Fibroblast of the aortic adventitia (primary cell): ENCODE measurements at places on chromosomes 2 and 18. TPM values are rescaled to one million over a fixed set of nuclear protein-coding genes. Genes with fewer than 3 reads are reported as not detected.

Gene NT5C1B
- total RNA-seq = not detected in 2 replicates

Gene DYNAP
- total RNA-seq = not detected in 2 replicates

Gene MC5R
- total RNA-seq = not detected in 2 replicates

Gene ANKRD30BL
- total RNA-seq = 0.16 TPM in 1 of 2 replicates, not detected in the other

Gene SERPINB3
- total RNA-seq = not detected in 2 replicates

Gene SERPINB12
- total RNA-seq = not detected in 2 replicates

Gene PSMA8
- total RNA-seq = not detected in 2 replicates

Gene FBXO36
- 1.6 and 5.5 TPM in 2 replicates for total RNA-seq

Gene SALL3
- not detected in 2 replicates for total RNA-seq

Gene WNT6
- not detected in 2 replicates for total RNA-seq

Gene OR6B2
- total RNA-seq = not detected in 2 replicates

Gene TRIM54
- not detected in 2 replicates for total RNA-seq

Gene AP1S3
- total RNA-seq = 8.1 and 16.8 TPM in 2 replicates

Gene HTR2B
- total RNA-seq = 17.4 and 33.0 TPM in 2 replicates

Gene ACP1
- total RNA-seq = 62.1 and 88.3 TPM in 2 replicates

Gene TDRD15
- total RNA-seq = not detected in 2 replicates

Gene SP3
- 56.1 and 115 TPM in 2 replicates for total RNA-seq

Gene ALPG
- not detected in 2 replicates for total RNA-seq

Gene LCT
- not detected in 2 replicates for total RNA-seq

Gene MAPK4
- total RNA-seq = under 0.01 TPM in 1 of 2 replicates, not detected in the other

Gene STPG4
- total RNA-seq = 0.09 TPM in 1 of 2 replicates, not detected in the other

Gene PID1
- 0.57 and 13.0 TPM in 2 replicates for total RNA-seq

Gene CKAP2L
- total RNA-seq = 2.7 and 26.4 TPM in 2 replicates

Gene GULP1
- total RNA-seq = 30.5 and 42.7 TPM in 2 replicates

Gene KRTCAP3
- total RNA-seq = not detected in 2 replicates

Gene WNT10A
- not detected in 2 replicates for total RNA-seq

Gene CASP8
- 26.8 and 28.6 TPM in 2 replicates for total RNA-seq

Gene TEKT4
- total RNA-seq = not detected in 2 replicates

Gene IL1R1
- total RNA-seq = 150 and 152 TPM in 2 replicates

Gene FSHR
- total RNA-seq = not detected in 2 replicates

Gene UGT1A3
- not detected in 2 replicates for total RNA-seq

Gene CNTNAP5
- total RNA-seq = under 0.01 TPM in 1 of 2 replicates, not detected in the other

Gene STON1
- total RNA-seq = 24.6 and 79.9 TPM in 2 replicates

Gene SLC9A4
- total RNA-seq = not detected in 2 replicates

Gene PRKAG3
- total RNA-seq = 0.18 and 0.41 TPM in 2 replicates

Gene ST8SIA5
- 0.90 TPM in 1 of 2 replicates, not detected in the other for total RNA-seq

Gene MPV17
- 37.7 and 92.8 TPM in 2 replicates for total RNA-seq

Gene RGPD3
- 0.41 and 0.45 TPM in 2 replicates for total RNA-seq

Gene CD226
- total RNA-seq = 0.08 and 0.99 TPM in 2 replicates
